ENCODE measurements at places on chromosomes 7 and 10.

DNA sequence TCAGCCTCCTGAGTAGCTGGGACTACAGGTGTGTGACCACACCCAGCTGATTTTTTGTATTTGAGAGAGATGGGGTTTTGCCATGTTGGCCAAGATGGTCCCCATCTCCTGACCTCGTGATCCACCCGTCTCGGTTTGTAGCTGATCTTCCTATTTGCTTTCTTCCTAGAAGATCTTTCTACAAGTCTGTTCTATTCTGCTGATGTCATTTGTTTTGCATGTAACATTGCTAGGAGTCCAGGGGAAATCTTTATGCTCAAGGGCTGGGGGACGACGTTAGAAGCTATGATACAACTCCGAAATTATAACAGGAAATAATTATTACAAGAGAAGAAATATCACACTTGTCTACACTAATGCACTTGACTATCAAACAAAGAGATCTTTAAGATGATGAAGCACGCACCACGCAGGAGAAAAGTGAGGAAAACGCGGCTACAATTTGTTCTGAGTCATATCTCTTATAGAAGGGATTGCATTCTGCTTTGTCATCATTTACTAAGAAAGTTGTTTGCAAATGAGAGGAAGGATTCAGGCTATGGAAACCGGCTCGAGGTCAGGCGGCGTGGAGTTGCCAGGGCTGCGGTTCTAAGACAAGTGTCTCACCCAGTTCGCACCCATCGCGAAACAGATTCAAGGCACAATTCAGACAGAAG, 103.0 kb upstream of the CARD11 start:
- DNase-seq: peak; percentile 16

DNA sequence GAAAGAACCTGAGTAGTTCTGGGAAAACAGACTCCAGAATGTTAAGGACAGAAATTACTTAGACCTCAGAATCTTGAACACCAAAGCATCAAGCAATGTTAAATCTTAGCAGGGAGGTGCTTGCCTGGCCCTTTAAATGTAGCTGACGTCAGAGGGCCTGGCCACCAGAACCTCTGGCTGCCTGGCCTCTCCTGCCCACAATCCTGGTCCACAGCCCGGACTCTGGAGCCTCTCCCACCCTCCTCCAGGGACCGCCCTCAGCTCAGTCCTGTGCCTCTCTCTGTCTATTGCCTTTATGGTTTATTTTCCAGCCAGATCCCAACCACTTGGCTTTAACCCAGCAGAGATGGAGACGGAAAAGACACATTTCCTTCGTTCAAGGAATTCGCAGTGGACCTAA, 42.2 kb upstream of the EGR2 start:
- no peak for DNase-seq

DNA sequence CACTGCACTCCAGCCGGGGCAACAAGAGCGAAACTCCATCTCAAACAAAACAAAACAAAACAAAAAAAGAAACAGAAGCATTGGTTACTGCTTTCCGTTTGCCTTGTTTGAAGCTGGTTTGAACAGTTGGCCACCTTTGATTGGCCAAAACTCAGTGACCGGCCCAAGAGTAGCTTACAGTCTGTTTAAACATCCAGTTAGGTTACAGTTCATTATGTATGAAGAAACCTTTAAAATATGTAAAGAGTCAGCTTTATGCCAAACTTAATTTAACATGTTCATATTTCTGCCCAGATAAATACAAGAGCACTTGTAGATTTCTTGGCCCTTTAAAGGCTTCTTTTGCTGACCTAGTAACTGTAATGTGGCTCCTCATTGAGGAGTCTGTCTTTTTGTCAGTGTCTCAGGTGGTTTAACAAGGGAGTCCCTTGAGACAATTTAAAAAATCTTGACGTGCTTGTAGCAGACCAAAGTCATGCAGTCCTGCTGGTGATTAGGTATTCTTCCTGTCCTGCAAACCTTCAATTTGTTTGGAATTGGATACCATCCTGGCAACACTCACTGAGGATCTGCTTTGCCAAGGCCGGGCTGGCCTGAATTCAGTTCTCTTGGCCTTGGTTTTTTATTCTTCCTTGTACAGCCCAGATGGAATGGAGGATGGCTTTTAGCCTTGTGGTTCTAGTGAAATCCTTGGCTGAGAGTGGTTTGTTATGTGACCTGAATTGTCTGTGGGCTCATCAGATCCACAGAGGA, 128.9 kb downstream of the PLXDC2 start:
- no peak for DNase-seq

GRCh38 chr7:143455942-143456341, 12.7 kb downstream of the TAS2R60 start:
- no peak for DNase-seq

DNA sequence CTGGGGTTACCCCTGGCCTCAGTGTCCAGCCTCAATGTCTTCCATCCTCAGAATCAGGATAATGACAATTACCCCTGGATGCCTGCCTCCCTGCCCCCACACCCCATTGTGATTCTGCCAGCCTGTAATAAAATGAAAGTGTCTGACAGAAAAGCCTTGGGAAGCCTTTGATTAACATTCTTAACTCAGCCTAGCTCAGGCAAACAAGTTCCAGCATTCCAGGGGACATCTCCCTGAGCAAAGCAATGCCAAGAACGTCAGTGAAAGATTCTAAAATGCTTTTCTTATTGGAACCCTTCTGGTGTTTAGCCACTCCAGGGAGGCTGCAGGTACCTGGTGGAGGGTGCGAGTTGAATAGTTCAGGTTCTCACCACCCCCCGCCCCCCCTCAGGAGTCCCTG, 18.7 kb downstream of the AFAP1L2 start:
- no peak for DNase-seq

GRCh38 chr10:69439350-69439739, 11.9 kb upstream of the TSPAN15 start:
- DNase-seq: no peak

- no peak for DNase-seq
Observed at GRCh38 chr7:119026391-119026790, 801.9 kb downstream of the ANKRD7 start.

GRCh38 chr10:131620314-131620713, 280.5 kb upstream of the PPP2R2D start:
- DNase-seq: no peak

DNA sequence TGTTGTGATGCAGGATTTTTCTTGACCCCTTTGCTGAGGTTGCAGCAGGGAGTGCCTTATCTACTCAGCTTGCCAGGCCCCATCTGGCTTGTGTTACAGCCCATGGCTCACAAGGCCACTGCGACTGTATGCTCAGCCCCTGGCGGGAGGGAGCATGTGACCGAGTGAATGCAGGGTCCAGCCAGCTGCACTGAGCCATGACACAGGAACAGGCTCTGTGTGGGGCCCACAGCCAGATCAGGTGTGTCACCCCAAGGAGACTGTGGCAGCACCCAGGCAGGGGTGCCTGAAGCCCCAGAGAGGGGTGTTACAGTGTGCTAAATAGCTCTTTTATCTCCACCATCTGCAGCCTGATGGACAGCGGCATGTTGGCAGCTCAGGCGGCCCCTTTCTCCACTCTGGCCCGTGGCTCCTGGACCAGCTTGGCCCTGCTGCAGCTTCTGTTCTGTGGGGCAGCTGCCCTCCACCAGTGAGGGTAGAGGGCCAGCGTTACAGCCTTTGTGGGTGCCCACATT, 2.6 kb upstream of the PCBD1 start:
- no peak for DNase-seq

DNA sequence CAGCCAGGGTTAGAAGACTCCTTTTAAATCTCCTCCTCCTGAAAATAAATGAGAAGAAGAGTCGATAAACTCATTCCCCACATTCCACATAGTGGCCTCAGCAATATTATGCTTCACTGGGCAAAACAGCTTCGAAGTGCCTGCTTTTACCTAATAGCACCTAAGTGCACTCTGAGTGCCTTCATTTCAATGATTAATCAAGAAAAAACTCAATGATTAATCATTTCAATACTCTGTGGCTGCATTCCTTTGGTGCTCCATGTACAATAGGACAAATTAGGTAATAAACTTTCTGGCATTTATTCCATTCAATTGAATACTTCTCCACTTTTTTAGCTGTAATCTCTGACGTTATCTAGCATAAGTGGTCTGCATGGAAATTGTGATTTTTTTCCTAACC, 174.6 kb downstream of the CCDC71L start:
- DNase-seq: no peak

DNA sequence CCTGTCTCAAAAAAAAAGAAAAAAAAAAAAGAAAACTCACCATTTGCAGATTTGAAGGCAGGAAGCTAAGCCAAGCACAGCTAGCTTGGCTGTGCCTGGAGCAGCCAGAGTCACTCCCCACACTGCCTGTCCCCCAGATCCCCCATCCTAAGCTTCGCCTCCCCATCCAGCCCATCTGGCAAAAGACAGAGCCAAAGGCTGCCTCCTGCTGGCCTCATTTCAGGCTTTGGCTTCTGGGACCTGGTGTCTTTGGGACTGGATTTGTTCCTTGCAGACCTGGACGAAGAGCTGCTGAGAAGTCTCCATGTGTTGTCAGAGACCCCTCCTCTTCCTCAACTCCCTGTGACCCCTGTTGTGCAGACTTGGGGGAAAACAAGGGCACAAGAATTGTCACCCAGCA, 8.1 kb downstream of the ASL start:
- no peak for DNase-seq
